Stimulated activated CD8-positive, alpha-beta memory T cell treated with anti-CD3 and anti-CD28 coated beads, Interleukin-4, amount 100 ng/mL, for 1 hour (primary cell): ENCODE measurements at places on chromosomes 1 and 21.

GRCh38 chr1:189350983-189351616 is 1126.6 kb downstream of the BRINP3 start:
- no peak for DNase-seq

DNA sequence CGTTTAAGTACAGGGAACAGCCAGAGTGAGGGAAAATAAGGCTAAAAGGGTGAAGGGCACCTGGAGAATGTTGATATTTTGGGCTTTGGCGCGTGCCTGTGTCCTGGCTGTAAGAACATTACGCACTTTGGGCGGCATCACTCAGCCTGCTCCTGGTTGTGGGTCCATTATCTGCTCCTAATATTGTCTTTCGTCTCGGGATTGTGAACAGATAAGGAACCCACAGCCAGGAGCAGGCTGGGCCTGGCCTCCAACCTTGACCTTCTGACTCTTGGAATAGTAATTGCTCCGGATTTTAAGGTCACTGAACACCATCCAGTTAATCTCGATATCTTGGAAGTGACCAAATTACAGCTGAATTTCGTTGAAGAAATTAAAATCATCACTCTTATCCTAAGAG is 61.9 kb downstream of the TCP10L start:
- no peak for DNase-seq

DNA sequence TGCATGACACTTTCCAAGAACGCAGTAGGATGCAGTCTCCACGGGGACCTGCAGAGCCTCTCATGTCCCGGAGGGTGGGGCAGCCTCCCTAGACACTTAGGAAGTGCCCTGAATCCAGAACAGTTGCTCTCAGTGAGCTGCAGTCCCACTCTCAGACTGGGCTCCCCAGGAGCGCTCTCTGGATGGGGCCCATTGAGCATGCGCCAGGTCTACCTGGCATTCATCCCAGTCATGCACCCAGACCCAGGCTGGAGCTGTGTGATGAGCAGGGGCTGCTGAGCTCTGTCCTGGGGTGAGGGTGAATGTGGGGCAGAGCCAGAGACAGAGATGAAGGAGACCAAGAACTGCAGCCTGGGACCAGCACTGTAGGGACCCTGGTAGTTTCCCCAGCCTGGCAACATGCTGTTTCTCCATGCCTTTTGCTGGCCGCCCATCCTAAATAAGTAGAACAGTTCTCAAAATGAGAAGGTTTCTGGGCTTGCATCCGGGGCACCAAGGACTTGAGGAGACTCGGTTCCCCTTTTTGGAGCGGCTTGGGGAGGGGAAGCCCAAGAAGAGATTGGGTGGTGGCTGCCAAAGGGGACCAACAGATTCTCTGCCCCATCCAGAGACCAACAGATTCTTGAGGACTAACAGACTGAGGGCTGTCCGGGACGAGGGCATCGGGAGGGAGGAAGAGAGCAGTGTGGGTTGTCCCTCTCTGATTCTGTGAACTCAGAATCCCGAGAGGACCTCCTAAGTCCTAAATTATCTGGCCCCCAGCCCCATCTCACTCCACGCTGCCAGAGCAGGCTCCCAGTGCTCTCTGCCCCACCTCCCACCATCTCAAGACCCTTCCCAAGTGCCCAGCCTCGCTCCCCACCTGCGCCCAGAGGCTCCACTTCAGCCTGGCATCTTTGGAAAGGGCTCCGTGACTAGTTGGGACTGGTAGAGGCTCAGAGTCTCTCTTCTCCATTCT is 1.0 kb upstream of the PGLYRP4 start:
- DNase-seq, result no peak

GRCh38 chr1:35451125-35451528 is 106.1 kb downstream of the KIAA0319L start:
- DNase-seq, result peak; percentile 62

DNA sequence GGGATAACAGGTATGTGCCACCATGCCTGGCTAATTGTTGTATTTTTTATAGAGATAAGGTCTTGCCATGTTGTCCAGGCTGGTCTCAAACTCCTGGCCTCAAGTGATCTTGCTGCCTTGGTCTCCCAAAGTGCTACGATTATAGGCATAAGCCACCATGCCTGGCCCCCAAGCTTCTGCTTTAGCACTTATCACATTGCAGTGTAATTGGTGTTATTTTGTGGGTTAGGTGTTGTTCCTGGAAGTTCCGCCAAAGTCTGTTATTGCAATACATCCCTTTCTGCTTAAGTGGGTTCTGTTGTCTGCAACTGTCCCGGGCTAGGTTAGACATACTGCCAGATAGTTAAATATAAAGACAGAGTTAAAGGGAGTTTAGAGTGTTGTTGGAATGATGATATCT is 3.4 kb downstream of the ZCCHC17 start:
- DNase-seq, result no peak

DNA sequence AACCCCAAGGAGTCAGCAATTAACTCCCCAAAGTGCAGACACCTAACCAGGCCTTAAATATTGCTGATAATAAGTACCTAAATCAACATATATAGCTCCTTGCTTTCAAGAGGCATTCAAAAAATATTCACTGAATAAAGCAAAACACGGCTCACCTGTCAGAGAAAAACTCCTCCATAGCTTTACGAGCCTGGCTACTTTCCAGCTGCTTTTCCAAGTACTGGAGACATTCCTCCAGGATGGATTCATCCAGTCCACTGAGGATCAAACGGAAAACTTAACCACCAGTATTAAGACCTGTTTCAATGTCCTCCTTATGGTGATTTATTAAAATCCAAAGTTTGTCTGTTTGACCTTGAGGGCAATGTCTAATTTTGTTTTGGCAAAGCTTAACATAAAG is 44.6 kb downstream of the UBR4 start:
- no peak for DNase-seq

- no peak for DNase-seq
Measured at GRCh38 chr1:33111965-33112364, 31.0 kb downstream of the AZIN2 start.

DNA sequence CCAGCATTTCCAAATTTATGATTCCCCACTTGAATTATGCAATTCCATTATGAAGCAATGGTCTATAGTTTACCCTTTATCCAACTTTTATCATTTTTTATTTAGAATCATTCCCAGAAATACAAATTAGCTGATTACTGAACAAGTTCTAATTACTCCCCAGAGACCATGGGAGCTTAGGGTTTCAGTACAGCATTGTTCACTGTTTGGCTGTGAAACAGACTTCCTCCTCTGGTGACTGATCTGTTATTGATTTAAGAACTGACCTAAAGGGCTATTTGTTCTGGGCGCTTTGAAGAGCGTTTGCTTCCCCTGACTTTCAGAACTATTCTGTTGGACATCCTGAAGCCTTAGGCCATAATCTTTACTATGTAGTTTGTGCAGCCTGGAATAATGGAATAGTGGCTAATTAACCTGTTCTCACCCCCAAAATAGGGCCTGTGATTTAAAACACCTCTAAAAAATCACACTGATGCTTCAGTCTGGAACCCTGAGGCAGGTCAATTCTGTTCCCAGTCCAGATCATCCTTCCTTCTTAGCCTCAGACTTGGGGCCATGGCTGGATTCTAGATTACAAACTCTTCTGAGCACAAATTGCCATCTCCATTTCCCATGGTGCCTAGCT is 58.7 kb downstream of the ALG14 start:
- no peak for DNase-seq

DNA sequence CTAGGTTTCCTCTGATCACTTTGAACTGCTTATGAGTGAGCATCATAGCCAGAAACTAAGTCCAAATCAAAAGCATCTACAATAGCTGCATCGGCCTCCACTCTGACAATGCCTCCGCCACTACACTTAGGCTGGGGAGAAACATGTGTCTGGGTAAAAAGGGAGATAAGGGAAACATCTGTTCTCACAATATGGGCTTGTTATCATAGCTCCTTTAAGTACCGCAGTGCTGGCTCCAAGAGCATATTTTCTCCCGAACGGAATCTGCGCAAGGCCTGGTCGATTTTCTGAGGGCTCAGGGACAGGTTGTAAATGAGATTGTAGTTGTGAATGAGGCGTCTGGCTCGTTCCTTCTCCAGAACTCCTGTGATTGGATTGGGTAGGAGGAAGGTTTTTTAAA is 63.9 kb upstream of the CYP2J2 start:
- DNase-seq, result no peak
